ENCODE measurements at places on chromosomes 3 and 15.

DNA sequence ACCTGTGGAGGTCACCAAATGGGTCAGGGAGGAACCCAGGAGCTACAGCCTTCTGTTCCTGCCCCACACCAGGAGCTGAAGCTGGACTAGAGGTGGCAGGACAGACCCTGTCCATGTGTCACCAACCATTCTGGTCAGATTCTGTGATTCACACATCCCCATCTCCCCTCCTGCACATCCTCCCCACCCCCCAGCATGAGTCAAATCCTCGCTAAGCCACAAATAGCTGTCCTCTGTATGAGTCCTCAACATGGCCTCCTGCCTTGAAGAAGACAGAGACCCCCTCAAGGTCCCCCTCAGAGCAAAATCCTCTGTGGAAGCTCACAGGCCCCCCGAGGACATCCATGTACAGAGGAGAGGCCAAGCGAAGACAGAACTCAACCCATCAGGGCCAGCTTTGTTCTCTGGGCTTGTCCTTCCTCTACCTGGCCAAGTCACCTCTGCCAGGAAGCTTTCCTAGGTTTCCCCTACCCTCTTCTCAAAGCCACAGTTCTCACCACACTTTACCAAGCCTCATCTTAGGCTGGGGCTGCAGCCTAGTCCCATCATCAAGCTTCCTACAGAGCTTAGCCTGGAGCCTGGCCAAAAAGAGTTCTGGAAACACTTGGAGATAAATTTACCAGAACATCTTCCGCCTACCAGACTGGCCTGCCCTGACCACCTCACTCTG lies 17.1 kb downstream of the CACNA2D2 start:
- no peak for DNase-seq

GRCh38 chr3:194370753-194371152 lies 1.2 kb upstream of the LRRC15 start:
- no peak for DNase-seq

GRCh38 chr3:50487181-50487580 lies 16.3 kb downstream of the CACNA2D2 start:
- no peak for DNase-seq

GRCh38 chr3:111605018-111605417 lies 9.9 kb upstream of the ZBED2 start:
- no peak for DNase-seq

DNA sequence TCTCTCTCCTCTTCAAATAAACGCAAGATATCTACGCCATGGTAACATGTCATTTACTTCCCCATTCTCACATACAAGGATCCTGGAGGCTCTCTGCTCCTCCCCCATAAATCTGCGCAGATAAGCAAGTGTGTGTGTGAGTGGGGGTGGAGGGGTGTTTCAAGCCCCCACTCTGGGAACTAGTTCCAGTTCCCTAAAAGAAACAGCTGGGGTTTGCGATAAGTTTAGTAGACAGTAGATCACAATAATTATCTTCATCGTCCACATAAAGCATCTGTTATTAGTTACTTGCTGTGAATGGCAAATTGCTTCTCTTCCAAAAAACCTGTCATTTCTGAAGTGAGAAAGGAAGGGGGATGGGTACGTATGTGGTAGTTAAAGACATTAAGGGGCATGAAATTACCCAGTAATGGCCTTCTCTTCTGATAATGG lies 79.8 kb downstream of the RBPMS2 start:
- no peak for DNase-seq

- DNase-seq: peak; percentile 69
Observed at GRCh38 chr15:78422571-78423340, 15.3 kb upstream of the IREB2 start.

DNA sequence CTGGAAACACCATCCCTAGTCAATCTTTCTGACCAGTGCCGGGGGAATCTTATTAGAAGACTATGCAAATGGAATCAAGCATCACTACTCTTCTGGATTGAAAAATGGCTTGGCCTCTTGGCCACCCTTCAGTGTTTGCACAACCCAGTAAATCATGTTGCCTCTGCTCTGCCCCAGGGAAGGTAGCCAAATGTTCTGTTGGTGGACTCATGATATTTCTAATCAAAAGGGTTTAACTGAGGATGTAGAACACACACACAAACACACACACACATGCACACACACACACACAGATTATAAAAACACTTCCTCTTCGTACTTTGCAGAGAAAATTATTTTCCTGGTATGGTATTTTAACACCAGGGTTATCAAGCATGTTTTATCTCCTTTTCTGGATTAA lies 7.9 kb downstream of the RBP2 start:
- DNase-seq: no peak

DNA sequence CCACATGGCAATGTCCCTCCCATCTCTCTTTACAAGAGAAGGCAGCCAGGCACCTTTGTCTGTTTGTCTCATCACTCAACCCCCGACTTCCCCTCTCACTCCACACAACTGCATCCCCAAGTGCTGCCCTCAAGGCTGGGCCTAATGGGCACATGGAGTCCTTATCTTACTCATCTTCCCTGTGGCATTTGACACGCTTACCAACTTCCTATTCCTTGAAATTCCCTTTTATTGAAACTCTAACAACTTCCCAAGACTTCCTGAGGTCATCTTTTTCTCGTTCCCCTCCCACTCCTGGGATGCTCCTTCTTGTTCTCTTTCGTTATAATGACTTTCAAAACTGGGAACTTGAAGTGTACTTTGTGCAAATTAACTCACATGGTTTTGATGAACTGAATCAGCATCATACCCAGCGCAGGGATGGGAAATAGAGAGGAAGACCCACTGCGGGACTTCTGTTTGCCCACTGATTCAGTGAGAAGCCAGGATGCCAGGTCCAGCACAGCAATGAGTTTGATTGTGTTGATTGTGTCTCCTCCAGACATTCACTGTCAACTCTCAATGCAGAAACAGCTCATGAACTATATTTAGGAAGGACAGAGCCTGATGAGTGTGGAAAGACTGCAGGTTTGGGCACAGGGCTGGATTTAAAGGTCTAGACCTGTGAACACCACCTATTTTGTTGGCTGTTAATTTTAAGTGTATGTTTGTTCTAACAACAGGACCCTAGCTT lies 104.7 kb upstream of the TNIK start:
- DNase-seq: no peak

DNA sequence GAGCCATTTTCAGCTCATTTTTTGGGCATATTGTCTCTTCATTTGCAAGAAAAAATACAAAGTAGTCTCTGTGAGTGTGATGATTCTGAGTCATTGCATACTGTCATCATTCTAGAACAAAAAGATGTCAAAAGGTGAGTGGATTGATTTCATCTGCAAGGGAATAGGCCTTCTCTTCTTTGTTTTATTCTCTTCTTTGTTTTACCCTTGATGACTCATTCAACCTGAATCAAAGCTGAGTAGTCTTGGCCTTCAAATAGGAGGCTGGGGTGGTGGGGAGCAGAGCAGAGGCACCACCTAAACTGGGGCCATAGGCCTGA lies 25.4 kb downstream of the CYP19A1 start:
- no peak for DNase-seq

- DNase-seq: no peak
Observed at GRCh38 chr15:38154837-38155236, 97.8 kb upstream of the SPRED1 start.

- peak; percentile 43 for DNase-seq
Observed at GRCh38 chr3:126473292-126474168, 2.2 kb downstream of the ZXDC start.

DNA sequence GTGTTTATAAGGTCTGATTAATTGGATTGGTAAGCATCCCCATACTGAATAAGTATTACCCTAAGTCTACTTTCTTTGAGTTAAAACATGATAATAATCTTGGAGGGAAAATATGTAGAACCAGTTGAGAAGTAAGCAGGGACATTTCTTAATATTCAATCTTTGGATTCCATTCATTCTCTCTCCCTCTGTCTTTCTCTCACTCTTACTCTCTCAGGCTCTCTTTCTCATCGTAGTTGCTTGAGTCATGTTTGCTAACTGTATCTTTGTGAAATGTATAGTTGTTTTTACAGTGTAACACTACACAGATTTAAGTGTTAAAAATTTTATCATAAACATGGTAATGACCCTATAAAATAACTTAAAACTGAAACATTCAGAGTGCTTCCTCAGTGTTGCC lies 163.8 kb downstream of the RSRC1 start:
- no peak for DNase-seq

GRCh38 chr3:15512166-15512565 lies 9.3 kb downstream of the COLQ start:
- DNase-seq: no peak

DNA sequence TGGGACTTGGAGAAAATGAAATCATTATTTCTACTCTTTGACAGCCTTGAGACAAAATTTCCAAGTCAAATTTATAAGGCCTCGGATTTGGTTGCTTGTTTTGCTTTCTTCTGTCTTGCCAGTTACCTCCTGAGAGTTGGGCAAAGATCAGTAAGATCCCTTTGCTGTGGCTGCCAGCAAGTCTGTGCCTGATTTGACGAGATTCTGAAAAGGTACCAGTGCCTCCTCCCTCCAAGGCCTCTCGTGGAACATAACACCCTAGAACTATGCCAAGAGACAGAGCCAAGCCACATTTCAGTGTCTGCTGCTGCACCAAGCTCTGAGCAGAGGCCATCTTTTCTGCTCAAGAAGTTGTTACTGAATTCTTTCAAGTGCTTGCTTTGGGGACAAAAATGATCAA lies 61.0 kb downstream of the GTPBP8 start:
- no peak for DNase-seq

DNA sequence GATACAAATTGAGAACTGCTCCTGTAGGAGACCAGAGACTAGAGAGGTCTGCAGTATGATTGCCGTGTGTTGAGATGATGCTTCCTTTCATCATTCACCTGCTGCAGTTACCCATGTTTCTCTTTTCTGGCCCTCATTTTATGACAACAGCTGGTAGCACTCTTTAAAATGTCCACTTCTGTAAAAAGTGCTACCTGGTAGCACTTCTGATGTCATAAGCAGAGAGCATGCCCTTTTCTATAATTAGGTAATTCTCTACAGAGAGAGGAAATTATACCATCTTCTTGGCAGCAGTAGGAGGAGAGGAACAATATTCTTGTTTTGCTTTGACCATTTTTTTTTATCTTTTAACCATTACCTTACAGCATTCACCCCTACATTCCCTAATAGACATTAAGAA lies 123.8 kb downstream of the PPM1L start:
- DNase-seq: no peak

DNA sequence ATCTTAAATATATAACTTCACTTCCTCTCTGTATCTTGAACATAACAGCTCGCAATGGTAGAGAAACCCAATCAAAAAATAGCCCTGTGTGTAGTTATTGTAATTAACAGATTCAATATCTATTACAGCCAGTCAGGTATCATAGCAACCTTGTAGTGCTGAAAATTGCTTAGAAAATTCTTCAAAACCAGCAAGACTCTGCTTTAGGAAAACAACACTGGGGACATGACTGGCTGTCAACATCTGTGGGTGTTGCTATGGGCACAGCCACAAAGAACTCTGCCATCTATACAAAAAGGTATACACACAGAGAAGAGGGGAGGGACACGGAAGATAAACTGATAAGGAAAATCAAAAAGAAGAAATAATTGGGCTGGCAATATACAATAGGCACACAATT lies 101.2 kb downstream of the WDR72 start:
- DNase-seq: no peak

DNA sequence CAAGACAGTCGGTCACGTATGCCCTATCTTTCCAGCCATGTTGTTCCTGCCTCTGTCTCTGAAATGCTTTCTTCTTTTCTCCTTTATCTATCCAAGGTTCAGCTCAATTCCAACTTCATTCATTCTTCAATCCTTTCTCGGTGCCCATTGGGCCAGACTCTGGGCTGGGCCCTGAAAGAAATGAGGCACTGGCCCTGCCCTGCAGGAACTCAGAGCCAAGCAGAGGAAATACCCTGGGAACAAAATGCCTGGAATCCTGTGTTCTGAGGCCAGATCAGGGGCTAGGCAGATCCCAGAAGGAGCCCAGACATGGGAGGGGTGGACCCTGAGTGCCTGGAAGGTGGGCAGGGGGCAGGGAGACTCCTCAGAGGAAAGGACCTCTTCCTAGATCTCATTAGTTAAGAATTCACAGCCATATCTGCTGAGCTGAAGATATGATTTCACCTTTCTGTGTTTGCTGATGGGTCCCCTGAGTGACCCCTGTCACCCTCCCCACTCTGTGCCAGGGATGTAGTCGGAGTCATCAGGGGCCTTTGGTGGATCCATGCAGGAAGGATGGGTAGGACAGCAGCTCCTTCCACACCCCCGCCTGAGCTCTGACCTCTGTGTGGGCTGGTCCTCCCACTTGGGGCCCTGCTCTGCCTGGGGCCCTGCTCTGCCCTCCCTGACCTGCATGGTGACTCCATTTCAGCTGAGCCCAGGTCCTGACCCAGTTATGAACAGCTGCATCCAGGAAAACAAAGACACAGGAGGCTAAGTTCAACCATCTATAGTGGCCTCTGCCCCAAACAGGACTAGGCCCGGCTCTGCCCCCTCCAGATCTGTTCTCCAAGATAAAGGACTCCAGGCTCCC lies 5.3 kb upstream of the DAPK2 start:
- DNase-seq: no peak

DNA sequence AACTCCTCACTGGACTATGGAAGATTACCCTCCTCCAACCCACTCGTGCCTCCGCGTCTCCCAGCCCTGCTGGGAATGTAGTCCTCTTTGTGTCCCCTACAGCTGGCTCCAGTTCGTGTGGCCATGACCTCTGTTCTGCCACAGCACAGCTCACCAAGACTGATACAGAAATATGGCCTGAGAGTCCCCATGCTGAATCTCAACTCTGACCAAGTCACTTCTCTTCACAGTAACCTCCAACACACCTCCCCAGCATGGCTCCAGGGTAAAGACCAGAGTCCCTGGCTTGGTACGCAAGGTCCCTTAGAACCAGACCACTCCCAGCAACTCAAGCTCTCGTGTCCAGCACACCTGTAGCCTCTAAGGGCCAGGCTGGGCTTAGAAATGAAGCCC lies 2.3 kb upstream of the COL7A1 start:
- no peak for DNase-seq

- DNase-seq: no peak
Observed at GRCh38 chr3:59440285-59441028, 390.6 kb upstream of the CFAP20DC start.

- no peak for DNase-seq
Observed at GRCh38 chr15:56939257-56939656, 20.8 kb downstream of the TCF12 start.
